ENCODE measurements at places on chromosomes 12 and 14.

DNA sequence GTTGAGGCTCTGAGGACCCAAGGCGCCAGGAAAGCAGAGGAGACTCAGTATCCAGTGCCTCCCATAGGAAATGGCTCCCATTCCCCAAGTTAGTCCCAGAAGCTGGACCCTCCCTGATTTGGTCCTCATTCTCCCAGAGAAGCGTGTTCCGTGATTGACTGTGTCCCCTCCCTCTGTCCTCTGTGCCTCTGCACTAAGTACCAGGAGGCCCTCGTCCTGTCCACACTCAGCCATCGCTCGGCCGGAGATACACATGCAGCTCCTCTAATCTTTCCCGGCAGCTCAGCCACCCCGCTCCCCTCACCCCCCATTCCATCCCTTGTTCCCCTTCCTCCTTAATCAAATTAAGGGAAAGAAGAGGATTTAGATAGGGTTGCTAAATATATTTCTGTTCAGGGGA is 28.3 kb upstream of the ATP2A2 start:
- DNase-seq: no peak

GRCh38 chr14:32779840-32780239 is 158.8 kb upstream of the NPAS3 start:
- DNase-seq: no peak

DNA sequence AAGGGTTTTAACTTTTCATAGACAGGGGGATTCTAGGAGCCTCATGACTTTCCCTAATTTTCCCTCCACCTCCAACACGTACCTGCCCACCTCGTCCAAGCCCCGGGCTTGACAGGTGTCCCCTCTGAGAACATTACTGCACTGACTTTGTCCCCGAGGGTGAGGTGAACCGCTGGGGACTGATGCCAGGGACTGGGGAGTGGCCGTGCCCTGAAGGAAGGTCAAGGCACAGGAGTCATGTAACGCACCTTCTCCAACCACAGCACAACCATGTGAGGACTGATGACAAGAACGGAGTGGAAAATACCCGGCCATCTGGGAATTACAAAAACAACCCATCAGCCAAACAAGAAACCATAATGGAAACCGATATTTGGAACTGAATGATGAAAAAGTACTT is 214.7 kb upstream of the C14orf180 start:
- no peak for DNase-seq

GRCh38 chr12:46554460-46554859 is 181.9 kb upstream of the SLC38A2 start:
- no peak for DNase-seq

DNA sequence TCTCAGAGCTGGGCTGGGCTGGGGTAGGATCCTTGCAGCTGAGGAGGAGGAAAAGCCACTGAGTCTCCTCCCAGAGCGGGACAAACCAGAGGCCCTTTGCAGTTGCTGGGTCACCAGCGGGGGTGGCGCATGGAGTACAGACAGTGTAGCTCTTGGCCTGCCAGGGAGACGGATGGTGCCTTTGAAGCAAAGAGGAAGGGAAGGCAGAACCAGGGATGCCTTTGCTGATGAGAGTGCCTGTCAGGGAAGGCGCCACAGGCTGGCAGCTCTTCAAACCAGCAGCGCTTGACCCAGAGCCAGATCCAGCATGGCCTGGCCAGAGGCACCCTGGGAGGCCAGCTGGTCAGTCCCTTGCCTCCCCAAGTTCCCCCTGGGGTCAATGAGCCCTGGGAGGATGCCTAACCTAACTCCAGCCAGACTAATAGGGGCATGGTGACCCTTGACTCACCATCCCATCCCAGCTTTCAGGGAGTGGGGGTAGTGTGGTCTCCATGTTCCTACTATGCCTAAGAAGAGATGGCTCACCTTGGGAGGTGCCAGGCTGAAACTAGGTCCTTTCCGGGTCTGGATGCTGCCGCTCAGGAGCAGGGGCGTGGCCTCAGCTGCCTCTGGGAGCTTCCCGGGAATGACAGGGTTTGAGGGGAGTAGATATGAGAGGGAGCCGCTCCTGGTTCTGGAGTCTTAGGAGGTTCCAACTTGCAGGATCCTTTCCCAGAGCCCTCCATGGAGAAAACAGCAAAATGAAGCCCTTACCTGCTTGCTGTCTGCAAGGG is 19.8 kb downstream of the VASH1 start:
- DNase-seq: no peak

DNA sequence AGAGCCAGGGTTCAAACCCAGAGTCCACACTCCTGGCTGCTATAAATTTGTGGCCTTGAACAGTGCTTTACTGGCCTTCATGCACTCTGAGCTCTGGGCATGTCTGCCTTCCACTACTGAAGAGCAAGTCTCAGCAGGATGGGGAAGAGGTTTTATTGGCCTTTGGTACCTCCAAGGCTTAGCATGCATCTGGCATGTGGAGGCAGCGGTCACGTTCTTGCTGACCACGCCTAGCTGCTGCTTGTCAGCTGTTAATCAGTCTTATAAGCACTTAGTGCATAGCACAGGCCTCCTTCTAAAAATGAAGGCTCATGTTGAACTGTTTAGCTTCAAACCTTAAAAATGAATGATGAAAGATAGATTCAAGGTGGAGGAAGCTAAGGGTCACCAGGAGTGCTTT is 177.5 kb downstream of the PELI2 start:
- no peak for DNase-seq

DNA sequence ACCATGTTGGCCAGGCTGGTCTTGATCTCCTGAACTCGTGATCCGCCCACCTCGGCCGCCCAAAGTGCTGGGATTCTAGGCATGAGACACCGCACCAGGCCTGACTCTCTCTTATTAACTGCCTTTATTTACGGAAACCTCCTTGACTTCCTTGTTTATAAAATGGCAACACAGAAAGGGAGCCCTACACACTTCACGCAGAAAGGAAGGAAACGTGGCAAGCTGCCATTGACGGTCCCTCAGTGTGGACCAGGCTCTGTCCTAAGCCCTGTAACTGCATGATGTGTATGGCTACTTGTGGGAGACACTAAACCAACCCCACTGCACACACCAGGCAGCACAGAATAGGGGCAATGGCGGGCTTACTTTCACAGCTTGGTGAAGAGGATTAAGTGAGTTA is 11.7 kb downstream of the CINP start:
- no peak for DNase-seq

DNA sequence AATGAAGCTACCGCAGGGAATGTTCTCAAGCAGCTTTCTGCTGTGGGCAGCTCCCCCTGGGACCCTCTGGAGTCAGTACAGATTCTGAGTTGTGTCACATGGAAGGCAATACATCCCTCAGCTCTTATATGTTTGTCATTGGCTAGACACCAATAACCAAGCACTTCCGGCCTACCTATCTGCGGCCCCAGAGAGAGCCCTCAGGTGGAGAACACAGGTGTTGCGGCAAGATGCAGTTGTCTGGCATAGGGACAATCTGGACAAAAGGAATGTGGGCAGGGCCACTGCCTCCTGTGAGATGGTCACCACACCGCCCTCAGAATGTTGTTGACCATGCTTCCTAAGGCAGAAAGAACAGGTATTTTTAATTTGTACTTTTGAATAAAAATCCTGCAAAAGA is 118.7 kb downstream of the BRMS1L start:
- DNase-seq: peak; percentile 5

- no peak for DNase-seq
These were observed 113.0 kb upstream of the NTF3 start for GRCh38 chr12:5318874-5319273.

- no peak for DNase-seq
These were observed 8.0 kb upstream of the ACTR10 start for GRCh38 chr14:58191763-58192601.

- DNase-seq: no peak
These were observed 19.3 kb upstream of the MMP17 start for GRCh38 chr12:131808744-131809371.

DNA sequence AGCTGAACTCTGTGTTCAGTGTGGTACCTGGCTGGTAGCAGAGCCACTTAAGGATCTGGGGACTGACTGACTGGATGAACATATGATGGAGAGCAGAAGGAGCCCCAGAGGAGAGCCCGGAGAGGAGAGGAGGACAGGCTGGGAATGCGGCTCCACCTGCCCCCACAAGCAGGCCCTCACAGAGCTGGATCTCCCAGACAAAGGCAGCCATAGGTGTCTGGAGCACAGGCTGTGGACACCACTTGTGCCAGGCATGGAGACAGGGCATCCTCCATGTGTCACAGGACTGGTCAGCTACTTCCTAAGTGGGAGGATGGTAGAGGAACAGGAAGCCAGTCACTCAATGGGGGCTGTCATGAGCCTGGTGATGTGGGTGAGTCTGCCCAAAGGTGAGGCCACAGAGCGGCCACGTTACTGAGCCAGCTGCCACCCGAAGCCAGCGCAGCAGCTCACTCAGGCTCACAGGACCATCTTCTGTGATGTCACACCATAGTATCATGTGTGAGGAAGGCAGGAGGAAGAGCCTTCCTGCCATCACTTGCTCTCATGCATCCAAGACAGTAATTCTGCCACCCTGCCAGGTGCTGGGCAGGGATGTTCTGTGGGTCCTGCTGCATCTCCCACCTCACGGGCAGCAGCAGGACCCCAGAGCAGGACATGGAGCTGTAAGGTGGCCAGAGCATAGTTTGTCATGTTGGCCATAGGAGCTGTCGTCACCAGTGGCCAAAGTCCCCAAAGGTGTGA is 72.1 kb downstream of the PRIMA1 start:
- no peak for DNase-seq

- no peak for DNase-seq
These were observed 46.7 kb upstream of the PTPRB start for GRCh38 chr12:70683976-70684375.

- DNase-seq: peak; percentile 24
These were observed 491 bp downstream of the WDR20 start for GRCh38 chr14:102140027-102140749.

GRCh38 chr12:96493106-96493505 is 3.7 kb downstream of the CFAP54 start:
- DNase-seq: no peak
